ENCODE measurements at places on chromosomes 6 and 20. TPM values are rescaled to one million over a fixed set of nuclear protein-coding genes. Genes with fewer than 3 reads are reported as not detected.

Gene BCAS4
- total RNA-seq = 1.4 TPM

Gene PLCB4
- total RNA-seq = 0.16 TPM

Gene TCF21
- 119 TPM for total RNA-seq

Gene EYS
- total RNA-seq = not detected

Gene ZC3H12D
- not detected for total RNA-seq

Gene LINC00237
- total RNA-seq = not detected

Data from epithelial cell of alveolus of lung (primary cell).